Right forelimb (tissue), 1 donor: ENCODE measurements at places on chromosomes 6 and 20.
A peak's percentile ranks its signal among the peaks of the same experiment; 100 is the strongest.

DNA sequence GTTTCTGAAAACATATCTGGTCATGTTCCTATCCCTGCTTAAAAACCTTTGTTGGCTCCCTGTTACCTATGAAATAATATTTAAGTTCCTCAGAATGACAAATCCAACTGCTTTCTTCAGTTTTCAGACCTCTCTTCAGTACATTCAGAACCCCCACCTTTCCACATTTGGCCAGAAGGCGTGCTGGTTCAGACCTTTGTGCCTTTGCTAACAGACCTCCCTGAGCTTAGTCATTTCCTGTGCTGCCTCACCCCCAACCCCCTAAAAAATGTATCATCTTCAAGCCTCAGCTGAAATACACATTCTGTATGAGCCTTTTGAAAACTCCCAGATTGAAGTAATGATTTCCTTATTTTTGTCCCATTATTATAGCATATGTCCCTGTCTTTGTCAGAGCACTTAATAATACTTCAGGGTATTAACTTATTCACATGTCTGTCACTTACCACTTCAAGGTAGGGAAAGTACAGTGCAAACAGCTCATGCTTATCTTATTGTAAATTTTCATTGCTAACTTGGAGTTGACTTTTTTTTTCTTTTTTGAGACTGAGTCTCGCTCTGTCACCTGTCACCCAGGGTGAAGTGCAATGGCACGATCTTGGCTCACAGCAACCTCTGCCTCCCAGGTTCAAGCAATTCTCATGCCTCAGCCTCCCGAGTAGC lies 19.7 kb downstream of the FAM217A start:
- no peak for DNase-seq

- peak; percentile 58 for DNase-seq
Measured at GRCh38 chr20:48051794-48052474, 266.7 kb upstream of the SULF2 start.

DNA sequence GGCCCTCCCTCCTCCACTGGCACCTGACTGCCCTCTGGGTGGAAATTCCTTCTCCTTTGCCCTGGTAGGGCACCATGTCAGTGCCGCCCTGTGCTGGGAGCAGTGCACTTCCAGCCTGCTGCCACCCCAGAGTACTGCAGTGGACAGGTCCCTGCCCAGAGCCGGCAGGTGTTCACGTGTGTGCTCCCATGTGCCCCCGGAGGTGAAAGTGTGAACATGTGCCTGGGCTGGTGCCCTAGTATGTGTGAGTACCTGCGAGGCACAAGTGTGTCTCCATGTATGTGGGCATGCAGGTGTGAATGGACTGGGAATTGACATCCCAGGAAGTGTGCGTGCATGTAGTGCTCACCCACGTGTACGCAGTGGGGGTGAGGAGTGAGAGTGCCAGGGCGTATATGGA lies 29.4 kb downstream of the SDCBP2 start:
- no peak for DNase-seq

DNA sequence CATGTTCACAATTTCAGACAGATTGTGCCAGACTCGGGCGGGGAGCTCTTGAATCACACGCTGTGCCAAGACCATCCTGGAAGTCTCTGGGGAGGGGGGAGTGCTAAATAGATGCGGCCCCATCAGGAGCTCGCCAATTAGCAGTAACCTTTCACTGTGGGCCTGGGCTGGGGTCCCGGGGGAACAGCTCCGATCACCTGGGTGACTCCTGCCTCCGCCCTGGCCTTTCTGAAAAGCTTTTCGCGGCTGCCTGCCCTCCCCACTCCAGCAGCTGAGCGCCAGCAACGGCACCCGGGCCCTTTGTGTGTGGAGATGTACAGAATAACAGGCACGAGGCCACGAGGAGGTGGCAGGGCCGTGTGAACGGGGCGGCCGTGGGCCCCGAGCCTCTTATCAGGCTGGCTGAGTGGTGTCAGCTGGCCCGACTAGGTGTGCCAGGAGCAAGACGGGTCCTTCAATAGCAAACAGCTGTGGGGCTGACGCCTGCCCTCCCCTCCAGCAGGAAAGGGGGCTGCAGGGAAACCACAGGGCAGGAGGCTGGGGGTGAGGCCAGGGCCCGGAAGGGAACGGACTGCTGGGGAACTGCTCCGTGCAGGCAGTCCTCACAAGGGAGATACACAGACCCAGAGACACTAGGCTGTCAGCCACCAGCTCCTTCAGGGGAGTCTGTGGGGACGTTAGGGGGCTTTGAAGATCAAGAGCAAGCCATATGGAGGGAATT lies 56.8 kb downstream of the NOL4L start:
- no peak for DNase-seq

DNA sequence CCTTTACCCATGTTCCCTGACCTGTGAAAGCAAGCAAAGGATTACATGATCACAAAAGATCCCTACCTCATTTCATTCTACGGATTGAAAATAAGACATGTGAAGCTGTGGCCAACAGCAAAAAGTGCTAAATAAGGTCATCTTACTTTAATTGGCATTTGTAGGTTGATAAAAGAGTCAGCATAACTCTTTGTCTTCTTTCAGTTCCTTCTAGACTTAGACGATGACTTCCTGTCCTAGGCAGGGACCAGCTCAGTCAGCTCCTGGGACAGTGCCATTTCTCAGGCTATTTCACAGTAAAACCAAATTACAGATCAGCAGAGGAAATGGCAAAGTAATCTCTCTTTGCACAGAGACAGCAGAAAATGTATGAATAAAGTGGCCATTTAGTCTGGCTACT lies 480.7 kb downstream of the RFPL4B start:
- DNase-seq: no peak

- no peak for DNase-seq
Measured at GRCh38 chr6:166712286-166713228, 85.5 kb upstream of the RPS6KA2 start.
